ENCODE measurements at places on chromosomes 4 and X. TPM values are rescaled to one million over a fixed set of nuclear protein-coding genes. Genes with fewer than 3 reads are reported as not detected.

DNA sequence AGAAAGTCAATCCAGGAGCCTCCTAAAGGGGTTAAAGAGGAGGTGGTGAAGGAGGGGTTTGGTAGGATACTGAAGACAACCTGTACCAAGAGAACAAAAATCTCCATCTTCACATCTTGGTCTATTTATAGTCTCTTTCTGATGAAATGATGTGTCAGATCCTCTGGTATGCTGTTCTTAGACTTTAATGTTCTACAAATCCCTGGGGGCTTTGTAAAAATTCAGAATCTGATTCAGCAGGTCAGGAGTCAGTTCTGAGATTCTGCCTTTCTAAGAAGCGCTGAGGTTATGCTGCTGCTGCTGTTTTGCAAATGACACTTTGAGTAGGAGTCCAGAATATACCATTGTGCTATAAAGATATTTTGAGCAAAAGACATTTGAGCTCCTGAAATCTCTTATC is 172.9 kb upstream of the GLRA2 start:
- no peak for DNase-seq

- DNase-seq: peak; percentile 39
Observed at GRCh38 chrX:129925305-129926092, 19.5 kb downstream of the UTP14A start.

- DNase-seq: peak; percentile 95
Observed at GRCh38 chrX:133402042-133402453, 13.2 kb downstream of the GPC4 start.

- DNase-seq: peak; percentile 63
Observed at GRCh38 chr4:101155368-101155767, 192.0 kb downstream of the PPP3CA start.

Gene RPA4
- total RNA-seq: 0.48 TPM

All from astrocyte (in vitro differentiated cells and primary cell).